ENCODE measurements at places on chromosomes 4 and X. TPM values are rescaled to one million over a fixed set of nuclear protein-coding genes. Genes with fewer than 3 reads are reported as not detected.

USP17L10 gene
- total RNA-seq = not detected

DNA sequence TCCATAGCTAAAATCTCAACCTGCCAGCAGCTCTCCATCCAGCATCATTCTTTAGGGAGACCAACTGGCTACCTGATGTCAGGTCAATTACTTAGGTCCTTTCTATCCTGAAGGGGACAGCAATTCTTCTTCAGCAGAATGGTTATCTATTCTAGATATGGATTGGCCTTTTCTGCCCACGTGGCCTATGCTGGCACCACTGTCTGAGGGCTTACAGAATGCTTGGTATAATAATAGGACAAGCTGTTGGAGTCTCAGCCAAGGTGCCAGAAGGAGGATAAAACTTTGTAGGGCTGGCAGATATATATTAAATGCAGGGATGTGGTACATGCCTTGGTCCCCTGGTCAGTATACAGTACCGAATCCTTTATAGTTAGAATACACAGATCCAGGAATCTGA lies 89.8 kb upstream of the C1GALT1C1 start:
- DNase-seq = no peak

DNA sequence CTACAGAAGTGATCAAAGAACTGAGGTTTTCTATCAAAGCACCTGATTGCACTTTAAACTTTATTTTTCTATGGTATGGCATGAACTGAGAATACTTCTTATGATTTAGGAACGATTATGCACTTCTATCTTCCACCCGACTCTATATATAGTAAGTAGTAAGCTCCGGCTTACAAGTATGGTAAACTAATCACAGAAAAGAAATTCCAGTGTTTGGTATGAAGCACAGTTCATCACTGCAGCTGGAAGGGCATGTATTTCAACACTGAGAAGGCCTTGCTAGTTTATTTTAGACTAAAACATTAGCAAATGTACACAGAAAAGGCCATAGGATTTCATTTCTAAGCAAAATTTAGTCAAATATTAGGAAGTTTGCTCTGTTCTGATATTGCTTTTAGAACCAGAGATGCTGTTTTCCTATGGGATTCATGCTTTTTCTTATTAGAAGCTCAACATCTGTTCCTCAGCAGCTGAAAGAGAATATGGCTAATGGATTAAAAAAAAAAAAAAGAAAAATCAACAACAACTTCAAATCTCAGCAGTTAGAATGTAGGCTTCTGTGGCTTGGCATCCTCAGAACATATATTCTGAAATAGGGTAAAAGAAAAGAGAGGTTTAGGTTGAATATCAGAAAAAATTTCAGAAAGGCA lies 273.5 kb downstream of the C4orf33 start:
- DNase-seq = no peak

ADH4 gene
- 0.96 TPM for total RNA-seq

- DNase-seq = no peak
Observed at GRCh38 chr4:151809716-151810115, 48.9 kb upstream of the GATB start.

MTMR8 gene
- total RNA-seq = 0.85 TPM

DNA sequence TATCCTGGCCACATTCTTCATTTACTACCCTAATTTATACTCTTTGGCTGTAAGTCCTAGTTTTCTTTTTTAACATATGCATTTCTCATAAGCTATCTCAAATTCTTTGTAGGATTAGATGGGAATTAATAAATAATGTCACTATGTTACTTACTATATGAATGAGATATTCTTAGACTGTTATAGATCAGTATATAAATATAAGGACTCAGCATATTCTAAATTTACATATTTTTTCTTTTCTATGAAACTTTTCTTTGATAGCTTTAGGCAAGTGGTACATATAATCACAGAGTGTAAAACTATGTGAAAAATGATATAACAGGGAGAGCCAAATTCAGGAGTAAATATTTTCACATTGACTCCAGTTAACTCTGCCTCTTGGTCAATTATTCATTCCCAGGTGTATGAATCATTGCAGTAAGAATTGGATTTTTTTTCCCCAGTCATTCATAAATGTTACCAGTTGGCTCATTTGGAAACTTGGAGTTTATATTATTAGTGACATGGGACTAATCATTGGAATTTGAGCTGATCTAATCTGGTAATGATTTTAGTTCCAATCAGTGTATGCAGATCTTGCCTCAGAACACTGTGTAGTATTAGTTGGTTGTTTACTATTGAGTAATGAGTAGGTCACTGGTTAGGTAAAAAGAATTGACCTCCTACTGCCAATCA lies 25.3 kb downstream of the FHIP1A start:
- DNase-seq = no peak

LDOC1 gene
- 21.9 TPM for total RNA-seq

COL4A6 gene
- under 0.01 TPM for total RNA-seq

GRCh38 chr4:42371305-42372252 lies 25.7 kb upstream of the SHISA3 start:
- DNase-seq = no peak

- no peak for DNase-seq
Observed at GRCh38 chrX:67720344-67720743, 176.5 kb downstream of the AR start.

OCIAD2 gene
- 1.9 TPM for total RNA-seq

RPL36A gene
- total RNA-seq = 822 TPM

GRCh38 chrX:97332963-97333362 lies 449.3 kb downstream of the RPA4 start:
- DNase-seq = no peak

DNA sequence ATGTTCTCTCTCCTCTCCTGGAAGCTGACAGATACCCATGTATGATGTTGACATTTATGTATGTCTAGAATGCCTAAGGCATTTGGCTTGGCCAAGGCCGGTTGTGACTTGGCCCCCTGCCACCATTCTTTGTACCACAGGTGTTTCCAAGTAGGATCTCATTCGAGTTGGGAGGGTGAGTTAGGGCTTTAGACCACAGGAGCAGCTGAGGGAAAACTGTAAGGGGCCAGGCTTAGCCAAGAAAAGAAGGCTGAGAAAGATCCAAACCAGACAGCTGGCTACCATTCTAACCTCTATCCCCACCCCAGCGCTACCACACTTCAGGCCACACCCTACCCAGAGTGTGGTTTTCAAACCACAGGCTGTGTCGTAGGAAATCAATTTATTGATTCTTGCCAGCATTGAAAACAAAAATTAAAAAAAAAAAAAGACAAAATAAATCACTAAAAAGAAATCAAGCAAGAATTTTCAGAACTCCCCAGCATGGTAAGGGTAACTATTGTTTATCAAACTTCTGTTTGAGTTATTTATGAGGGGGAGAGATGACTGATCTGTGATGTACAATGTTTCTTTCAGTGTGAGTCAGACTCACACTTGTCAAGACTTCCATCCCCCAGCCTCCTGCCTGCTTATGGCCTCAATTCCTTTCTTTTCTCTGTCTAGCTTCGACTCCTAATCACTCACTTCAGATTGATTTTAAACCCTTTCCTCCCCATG lies 9.9 kb downstream of the TMSB4X start:
- DNase-seq = no peak

ODAPH gene
- total RNA-seq = not detected

CCDC158 gene
- 1.1 TPM for total RNA-seq

- DNase-seq = no peak
Observed at GRCh38 chrX:148947399-148947975, 447.1 kb downstream of the AFF2 start.
